ENCODE measurements at places on chromosomes 4 and X.

DNA sequence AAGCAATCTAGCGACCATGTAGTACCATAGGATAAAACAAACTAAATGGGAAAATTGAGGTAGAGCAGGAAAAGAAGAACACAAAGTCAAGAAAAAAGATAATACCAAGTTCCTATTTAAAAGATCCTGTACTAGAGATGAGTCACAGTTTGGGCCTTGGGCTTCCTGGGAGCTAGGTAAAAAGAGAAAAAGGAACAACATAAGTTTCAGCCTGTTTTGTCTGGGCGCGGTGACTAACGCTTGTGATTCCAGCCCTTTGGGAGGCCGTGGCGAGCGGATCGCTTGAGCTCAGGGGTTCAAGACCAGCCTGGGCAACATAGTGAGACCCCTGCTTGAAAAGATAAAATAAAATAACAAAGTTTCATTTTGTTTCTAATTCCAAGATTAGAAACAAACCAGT lies 14.0 kb upstream of the TMEM156 start:
- no peak for DNase-seq

DNA sequence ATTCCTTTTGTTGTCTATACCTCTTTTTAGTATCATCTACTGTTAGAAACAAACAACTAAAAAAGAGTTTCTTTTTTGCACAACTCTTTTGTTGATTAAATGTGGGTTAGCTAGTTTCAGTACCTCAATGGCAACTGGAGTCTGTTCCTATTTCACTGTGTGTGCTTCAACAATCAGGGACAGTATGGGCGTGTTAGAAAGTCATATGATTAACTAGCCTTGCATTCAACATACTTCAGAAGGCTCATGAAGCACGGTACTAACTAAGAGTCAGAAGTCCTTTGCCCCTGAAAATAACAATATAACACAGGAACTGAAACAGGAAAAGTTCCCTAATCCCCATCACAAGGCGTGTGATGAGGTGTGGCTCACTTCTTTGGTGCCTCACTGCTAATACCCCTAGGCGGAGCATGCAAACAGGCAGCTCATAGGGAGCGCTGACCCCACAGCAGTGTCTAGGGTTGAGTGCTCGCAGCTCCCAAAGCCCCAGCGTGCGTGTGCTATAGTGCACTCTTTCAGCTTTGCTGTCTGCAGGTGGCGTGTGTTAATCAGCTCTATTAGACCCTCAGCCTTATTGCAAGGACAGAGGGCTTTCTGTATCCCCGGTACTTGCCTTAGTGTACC lies 203.1 kb upstream of the NDST3 start:
- no peak for DNase-seq

- DNase-seq = no peak
Observed at GRCh38 chr4:7503559-7504249, 69.0 kb upstream of the PSAPL1 start.

DNA sequence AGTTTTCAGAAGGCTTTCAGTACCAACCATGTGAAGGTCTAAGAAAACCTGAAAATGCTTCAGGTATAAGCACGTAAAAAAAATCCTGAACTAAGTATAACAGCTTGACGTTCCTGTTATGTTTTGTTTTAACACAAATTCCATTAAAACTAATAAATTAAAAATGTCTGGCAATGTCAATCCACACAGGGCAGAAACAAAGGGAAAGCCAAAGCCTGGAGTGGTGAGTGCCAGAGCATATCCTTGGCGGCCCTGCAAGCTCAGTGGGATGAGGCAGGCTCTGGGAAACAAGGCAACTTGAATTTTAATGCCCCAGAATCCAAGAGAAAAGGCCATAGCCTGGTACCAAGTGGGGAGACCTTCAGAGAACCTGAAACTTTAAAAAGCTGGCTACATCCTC lies 78.2 kb downstream of the EPHA5 start:
- no peak for DNase-seq

DNA sequence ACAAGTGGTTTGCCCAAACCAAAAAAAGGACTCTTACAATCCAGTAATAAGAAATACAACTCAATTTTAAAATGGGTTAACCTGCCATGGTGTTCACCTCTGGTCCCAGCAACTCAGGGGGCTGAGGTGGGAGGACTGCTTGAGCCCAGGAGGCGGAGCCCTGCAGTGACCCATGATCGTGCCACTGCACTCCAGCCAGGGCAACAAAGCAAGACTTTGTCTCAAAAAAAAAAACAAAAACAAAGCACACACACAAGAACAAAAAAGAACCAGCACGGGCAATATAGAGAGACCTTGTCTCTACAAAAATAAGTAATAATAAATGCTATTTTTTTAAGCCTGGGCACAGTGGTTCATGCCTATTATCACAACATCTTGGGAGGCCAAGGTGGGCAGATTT lies 28.7 kb downstream of the ARAP2 start:
- DNase-seq = no peak

DNA sequence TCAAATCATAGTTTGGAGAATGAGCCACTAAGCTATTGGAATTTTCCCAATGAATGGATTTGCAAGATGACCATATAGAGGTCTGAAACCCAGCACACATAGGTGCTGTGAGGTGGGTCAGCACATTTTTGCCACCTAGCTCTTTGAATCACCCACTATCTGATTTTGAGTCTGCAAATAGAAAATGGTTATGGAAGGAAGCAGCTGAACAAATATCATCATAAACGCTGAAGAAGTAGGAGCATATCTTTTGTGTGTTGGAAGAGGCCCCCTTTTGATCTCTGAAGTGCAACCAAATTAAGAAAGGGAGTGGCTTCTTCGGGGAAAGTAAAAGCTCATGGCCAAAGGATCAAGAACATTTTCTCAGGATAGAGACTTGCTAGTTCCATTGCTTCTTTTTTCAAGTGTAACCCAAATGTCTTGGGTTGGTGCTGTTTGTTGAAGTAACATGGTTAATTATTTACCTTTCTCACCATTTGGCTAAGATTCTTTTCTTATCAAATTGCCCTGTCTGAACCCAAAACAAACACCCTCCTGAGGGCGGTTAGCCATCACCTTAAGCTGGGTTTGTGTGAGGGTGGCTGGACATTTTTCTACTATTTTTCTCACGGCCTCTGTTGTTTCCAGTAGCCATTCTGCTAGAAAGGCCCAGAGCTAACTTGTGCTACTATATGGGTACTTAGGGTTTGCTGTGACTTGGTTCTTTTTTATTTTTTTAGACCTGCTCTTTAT lies 18.4 kb upstream of the SORBS2 start:
- DNase-seq = no peak

- no peak for DNase-seq
Observed at GRCh38 chr4:146273204-146273901, 59.0 kb downstream of the REELD1 start.

All from left hindlimb (tissue), 1 donor.